Activated gamma-delta T cell treated with Interleukin-2 at 50 U/mL for 16 hours (primary cell): ENCODE measurements at places on chromosomes 2 and 18.

DNA sequence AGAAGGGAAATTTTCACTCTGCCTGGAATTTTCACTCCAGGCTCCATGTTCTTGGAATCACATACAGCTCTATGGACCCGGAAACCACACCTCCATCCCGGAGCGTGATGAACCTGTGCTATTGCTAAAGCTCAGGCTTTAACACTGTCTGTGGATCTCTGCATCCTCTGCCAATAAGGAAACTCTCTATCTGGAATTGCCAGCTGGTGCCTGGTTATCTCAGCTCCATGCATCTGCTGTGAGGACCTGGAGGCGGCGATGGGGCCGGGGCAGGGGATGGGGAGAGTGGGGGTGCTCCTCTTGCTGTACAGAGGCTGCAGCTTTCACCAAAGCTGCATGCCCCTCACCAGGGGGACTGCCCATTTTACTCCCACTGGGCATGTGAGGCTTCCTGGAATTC is 754.0 kb upstream of the SOX11 start:
- no peak for DNase-seq

GRCh38 chr2:236664136-236664535 is 94.5 kb downstream of the ACKR3 start:
- DNase-seq = no peak

DNA sequence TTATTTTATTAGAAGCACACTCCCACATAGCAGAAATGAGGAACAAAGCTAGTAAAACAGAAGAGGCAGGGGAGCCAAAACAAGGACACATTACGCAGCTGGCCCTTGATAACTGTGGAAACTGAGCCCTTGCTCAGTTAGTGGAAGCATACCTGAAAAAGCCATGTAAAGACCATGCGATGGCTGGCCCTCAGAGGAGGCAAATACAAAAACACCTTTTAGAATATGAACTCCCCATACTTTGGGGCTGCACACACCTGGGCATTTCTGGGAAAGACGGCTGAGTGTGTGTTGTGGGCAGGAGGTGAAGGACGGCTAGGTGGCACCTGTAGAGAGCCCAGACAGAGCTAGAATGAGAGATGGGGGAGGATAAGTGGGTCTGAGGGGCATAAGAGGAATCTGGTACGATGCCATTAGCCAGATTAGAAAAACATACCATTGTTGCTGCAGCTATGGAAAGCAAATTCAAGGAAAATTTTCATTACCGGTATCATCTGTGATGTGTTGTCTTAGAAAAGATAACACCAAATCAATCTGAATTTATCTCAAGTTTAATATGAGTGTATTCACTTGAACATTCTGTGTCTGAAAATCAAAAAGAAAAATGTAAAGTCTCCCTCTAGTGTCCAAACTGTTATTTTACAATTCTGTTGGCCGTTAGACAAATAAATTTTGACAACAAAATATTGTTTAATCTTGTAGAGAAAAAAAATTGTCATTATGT is 45.2 kb upstream of the SULT1C3 start:
- DNase-seq = no peak

- DNase-seq = no peak
Observed at GRCh38 chr2:112831946-112832840, 4.4 kb downstream of the IL1B start.

DNA sequence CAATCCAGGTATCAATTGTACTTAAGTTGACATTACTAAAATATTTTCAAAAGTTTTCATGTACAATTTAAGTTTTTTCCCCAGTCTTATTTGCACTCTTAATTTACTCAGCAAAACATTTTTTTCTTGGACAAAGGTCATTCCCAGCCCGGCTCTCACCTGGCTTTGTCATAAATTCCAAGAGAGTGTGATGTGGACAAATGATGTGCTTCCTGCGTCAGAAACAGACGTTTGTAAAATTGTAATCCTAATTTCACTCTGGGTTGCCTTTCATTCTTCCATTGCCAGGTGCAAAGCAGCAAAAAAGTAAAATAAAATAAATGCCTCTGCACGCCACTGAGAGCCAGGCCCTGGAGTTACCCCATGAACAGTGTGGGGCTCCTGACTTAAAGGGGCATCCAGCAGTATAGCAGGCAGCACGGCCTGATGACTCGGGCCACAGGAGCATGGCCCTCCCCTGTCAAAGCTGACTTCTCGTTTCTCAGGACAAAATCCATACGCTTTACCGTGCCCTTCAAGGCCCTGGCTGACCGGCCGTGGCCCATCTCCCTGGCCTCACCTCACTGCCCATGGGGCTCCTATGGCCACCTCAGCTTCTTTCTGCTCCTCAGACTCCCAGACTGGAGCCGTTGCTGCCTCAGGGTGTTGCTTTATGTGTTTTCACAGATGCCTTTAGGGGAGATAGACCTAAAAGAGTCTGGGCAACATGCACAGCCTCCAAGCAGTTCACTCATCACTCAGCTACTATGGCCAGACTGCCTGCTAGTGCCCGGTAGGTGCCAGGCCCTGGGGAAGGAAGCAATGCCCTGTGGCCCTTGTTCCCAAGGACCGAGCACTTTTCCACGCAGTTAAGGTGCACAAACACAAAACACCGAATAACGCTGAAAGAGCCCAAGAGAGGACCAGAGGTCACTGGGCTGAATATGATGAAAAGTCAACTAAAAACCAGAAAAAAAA is 7.6 kb upstream of the TMEM185B start:
- DNase-seq = no peak

GRCh38 chr2:69581774-69582581 is 61.6 kb downstream of the AAK1 start:
- no peak for DNase-seq

DNA sequence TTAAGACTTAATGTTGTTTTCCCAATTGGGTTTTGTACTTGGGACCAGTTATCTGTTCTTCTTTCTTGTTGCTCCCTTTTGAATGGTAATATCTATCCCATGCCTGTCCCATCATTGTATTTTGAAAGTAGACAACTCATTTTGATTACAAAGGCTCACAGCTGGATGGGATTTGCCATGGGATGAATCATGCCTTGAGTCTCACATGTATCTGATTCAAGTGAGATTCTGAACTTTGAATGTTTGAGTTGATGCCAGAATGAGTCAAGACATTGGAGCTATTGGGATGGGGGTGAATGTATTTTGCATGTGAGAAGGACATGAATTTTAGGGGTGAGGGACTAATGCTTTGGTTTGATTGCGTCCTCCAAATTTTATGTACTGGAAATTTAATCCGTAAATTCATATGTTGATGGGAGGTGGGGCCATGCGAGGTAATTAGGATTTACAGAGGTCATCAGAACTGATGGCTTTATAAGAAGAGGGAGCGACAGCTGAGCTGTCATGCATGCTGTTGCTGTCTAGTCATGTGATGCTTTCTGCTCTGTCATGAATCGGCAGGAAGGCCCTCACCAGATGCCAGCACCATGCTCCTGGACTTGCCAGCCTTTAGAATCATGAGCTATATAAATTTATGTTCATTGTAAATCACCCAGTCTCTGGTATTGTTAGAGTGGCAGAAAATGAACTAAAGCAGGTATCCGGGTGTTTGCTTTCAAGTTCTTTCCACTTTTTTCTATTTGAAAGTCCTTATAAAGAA is 741.3 kb upstream of the RAB6C start:
- DNase-seq = no peak

GRCh38 chr2:39718483-39718882 is 52.8 kb downstream of the TMEM178A start:
- DNase-seq = no peak

DNA sequence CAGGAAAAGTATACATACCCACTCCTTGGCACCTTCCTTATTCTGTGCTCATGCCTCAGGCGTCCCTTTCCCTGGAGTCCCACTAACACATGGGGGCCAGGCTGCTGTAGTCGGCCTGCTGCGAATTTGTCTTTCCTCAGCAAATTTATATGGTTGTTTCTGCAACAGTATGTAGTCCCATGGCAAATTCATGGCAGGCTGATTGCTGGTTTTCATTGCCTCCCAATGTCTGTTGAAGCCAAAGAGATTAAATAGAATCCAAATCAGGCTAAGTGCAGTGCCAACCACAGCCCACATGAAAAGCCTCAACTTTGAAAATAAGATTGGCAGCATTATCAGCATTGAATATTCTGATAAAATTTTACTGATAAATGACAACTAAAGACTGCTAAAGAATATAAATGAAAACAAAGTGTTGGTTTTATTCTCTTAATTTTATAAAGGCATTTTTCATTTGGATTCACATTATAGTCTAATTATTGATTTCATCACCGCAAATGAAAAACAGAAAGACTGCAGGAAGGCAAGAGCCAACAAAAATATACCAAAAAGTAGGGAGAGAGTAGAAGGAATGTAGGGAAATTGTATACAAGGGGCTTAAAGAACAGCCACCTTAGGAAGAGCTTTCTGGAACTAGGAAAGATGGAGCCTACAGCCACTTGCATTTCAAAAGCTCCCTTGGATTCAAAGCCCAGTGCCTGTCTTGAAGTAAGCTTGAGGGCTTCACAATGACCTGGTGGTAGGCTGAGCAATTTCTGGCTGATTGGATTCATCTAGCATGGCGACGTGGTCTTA is 283.7 kb upstream of the MMADHC start:
- DNase-seq = no peak

- no peak for DNase-seq
Observed at GRCh38 chr2:42029171-42029570, 18.6 kb upstream of the PKDCC start.

GRCh38 chr2:192195548-192196418 is 1.1 kb upstream of the TMEFF2 start:
- peak; percentile 3 for DNase-seq

DNA sequence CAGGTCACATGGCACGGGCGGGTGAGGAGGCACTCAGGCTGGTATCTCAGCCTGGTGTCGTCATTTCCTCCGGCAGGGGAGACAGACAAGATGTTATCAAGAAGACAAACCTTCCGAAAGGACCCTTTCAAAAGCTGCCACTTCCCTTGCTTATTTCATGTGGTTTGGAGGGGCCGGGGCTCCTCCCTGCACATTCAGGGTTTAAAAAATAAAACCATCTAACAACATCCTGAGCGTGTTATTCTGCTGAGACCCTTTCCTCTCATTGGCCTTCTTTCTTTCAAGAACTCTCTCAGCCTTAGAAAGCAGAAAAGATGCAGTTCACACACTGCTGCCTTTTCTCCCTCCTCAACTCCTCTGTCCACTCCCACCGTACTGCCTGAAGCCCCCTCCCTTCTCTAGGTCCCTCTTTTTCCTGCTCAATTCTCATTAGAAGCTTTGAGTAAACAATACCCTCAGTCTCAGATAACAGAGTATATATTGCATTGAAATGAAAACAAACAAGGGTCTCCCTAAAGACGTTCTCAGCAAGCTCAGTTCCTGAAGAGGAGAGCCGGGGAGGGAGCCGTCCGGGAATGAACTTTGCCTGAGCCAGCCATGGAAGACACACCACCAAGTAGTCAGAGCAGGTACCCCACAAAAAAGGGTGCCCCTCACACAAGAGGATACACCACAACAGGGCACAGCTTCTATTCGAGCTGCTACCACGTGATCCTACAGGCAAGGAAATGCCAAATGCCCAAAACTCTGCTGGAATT is 9.7 kb downstream of the SMAD7 start:
- DNase-seq = peak; percentile 90

- no peak for DNase-seq
Observed at GRCh38 chr2:191670076-191670475, 7.9 kb upstream of the NABP1 start.

DNA sequence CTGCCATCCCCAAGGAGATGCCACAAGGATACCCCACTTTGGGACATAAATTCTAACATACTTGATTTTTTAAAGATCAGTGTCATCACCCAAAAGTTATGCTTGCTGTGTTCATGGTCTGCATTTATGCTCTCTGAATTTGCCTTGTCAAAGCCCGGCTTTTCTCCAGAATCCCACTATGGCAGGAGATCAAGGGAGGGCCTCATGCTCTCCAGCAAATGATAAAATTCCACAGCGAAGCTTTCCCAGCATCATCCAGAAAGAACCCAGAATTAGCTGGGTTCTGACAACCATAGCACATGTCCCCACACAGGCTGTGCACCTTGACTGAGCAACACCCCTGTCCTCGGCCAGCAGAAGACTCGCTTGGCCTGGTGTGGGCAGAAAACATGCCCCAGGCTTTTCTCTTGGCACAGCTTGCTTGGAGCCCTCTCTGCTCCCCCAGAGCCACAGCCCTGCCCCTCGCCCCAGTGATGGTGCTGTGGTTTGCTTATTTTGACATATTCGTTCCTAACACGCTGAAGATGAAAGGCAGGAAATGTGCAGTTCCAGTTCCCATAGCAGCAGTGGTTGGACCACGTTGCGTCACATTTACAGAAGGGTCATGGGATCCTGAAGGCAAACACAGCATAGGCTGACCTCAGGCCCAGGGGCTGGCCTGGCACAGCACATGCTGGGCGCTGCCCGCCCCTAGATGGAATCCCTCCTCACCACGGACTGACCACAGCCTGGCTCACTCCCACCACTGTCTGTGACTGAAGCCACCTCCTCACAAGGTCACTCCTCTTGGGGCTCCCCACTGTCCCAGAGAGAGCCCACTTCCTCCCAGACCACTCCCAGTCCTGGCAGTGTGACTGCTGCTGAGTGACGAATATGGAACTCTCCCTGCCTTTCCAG is 14.1 kb upstream of the CHRNA1 start:
- peak; percentile 73 for DNase-seq

GRCh38 chr18:61854578-61855448 is 38.0 kb downstream of the RNF152 start:
- no peak for DNase-seq

GRCh38 chr2:237140689-237141285 is 55.1 kb downstream of the COPS8 start:
- DNase-seq = no peak

DNA sequence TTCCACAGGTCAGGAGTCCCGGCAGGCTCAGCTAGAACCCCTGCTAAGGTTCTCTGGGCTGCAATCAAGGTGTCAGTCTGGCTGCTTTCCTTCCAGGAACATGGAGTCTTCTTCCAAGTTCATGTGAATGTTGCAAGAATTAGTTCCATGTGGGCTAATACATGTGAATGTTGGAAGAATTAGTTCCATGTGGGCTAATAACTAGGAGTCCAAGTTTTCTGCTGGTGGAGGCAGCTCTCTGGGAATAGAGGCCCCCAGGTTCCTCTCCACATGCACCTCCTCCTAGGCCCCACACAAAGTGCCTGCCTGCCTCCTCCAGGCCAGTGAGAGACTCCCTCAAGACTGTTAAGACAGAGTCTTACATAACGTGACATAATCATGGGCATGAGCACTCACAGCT is 140.8 kb upstream of the SLC35G4 start:
- no peak for DNase-seq
